Uterine smooth muscle cell (primary cell): ENCODE measurements at places on chromosomes 5 and 9. TPM values are rescaled to one million over a fixed set of nuclear protein-coding genes. Genes with fewer than 3 reads are reported as not detected.

The LECT2 gene
- not detected in 2 replicates for total RNA-seq

The PRRX2 gene
- 2.0 and 3.8 TPM in 2 replicates for total RNA-seq

The GMCL2 gene
- total RNA-seq = not detected in 2 replicates

The SPEF2 gene
- total RNA-seq = 4.8 and 7.6 TPM in 2 replicates

The MFAP3 gene
- total RNA-seq = 44.0 and 49.9 TPM in 2 replicates

The CCL21 gene
- total RNA-seq = not detected in 2 replicates

The TGFBR1 gene
- 46.1 and 70.0 TPM in 2 replicates for total RNA-seq

The OTULINL gene
- 3.4 and 6.8 TPM in 2 replicates for total RNA-seq

The SPATA31A3 gene
- total RNA-seq = not detected in 2 replicates

The AHRR gene
- total RNA-seq = 26.7 and 28.0 TPM in 2 replicates

The ENHO gene
- not detected in 2 replicates for total RNA-seq

The C5orf52 gene
- not detected in 2 replicates for total RNA-seq

The GABBR2 gene
- 0.11 and 0.12 TPM in 2 replicates for total RNA-seq

The SURF2 gene
- total RNA-seq = 9.2 and 19.3 TPM in 2 replicates

The MYMK gene
- total RNA-seq = not detected in 2 replicates

The RALGDS gene
- 19.3 and 22.0 TPM in 2 replicates for total RNA-seq

The MSANTD3 gene
- 83.2 and 99.1 TPM in 2 replicates for total RNA-seq

The SPINK6 gene
- not detected in 2 replicates for total RNA-seq

The SREK1IP1 gene
- total RNA-seq = 10.2 and 11.0 TPM in 2 replicates

The BTNL3 gene
- total RNA-seq = not detected in 2 replicates

The BTNL9 gene
- not detected in 2 replicates for total RNA-seq

The CDC20B gene
- under 0.01 and 0.22 TPM in 2 replicates for total RNA-seq

The TLE1 gene
- 43.7 and 46.6 TPM in 2 replicates for total RNA-seq
